ENCODE measurements at places on chromosomes 5 and 9.

DNA sequence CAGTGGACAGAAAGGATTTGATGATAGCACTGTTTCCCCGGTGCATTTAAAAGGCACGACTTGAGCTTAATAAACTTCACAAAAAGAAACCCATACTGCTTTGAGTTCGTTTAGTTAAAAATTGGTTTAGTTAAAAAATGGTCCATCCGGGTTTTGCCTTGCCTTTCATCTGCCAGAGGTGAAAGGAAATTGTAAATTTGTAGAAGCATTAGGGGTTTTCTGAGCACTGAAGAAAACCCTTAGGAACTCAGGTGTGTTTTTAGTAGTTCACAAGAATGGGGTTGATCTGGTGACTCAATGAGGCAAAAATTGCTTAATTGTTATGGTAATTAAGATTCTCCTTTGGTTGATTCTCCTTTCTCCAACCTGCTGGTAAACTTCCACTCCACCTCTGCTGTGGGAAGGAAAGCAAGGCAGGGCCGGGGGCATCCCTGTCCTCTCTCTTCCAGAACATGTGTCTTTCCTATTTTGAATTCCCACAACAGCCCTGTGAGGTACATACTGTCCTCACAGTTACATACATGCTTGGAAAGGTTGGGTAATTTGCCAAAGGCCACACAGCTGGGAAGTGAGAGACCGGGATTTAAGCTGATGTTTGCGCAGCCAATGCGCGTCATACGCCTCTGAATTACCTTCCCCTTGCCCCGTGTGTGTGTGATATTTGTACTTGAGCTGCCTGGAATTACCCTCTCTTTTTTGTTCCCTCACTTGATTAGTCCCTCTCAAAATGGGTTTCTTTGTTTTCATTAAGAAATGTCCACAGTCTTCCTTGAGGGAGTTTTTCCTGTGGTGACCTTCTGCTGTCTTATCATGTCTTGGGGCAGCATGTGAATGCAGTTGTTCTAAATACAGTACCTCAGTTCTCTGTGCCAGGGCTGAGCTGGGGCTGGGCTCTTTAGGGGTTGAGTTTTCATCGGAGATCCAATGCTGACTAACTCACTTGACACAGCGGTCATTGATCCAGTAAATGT is 94.4 kb downstream of the ARHGAP26 start:
- DNase-seq, result no peak

DNA sequence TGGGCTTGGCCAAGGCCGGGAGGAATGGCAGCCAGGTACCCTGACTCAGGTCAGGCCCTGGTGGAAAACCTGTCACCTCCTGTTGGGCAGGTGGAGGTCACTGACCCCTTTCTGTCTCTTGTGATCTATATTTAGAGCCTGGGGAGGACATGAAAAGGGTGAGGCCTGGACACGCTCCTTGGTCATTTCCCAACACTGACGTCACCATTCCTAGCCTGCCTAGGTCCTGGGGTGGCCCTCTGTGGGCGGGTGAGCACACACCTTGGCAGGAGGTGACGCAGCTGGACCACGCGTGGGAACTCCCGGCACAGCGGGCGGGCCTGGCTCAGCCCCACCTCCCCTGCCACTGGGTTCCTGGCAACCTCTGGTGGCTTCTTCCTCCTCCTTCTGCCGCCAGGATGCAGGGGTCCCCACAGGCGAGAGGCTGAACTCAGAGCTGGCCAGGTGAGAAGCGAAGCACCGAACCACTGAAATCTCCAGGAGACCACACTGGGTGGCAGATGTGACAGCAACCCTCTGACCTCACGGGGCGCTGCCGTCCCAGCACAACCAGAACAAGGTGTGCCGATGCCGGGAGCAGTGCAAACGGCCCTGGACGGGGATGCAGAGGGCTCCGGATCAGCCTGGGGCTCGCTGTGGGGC is 6.4 kb upstream of the RALGDS start:
- peak; percentile 85 for DNase-seq

GRCh38 chr5:99331061-99331460 is 402.3 kb upstream of the CHD1 start:
- no peak for DNase-seq

DNA sequence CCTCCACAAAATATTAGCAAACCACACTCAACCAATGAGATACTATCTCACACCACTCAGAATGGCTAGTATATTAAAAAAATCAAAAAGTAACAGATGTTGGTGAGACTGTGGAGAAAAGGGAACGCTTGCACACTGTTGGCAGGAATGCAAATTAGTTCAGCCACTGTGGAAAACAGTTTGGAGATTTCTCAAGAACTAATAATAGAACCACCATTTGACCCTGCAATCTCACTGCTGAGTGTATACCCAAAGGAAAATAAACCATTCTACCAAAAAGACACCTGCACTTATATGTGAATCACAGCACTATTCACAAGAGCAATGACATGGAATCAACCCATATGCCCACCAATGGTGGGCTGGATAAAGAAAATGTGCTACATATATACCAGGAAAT is 393.5 kb downstream of the PDE4D start:
- no peak for DNase-seq

- DNase-seq, result no peak
These were observed 112.3 kb upstream of the WWC1 start for GRCh38 chr5:168179192-168179593.

DNA sequence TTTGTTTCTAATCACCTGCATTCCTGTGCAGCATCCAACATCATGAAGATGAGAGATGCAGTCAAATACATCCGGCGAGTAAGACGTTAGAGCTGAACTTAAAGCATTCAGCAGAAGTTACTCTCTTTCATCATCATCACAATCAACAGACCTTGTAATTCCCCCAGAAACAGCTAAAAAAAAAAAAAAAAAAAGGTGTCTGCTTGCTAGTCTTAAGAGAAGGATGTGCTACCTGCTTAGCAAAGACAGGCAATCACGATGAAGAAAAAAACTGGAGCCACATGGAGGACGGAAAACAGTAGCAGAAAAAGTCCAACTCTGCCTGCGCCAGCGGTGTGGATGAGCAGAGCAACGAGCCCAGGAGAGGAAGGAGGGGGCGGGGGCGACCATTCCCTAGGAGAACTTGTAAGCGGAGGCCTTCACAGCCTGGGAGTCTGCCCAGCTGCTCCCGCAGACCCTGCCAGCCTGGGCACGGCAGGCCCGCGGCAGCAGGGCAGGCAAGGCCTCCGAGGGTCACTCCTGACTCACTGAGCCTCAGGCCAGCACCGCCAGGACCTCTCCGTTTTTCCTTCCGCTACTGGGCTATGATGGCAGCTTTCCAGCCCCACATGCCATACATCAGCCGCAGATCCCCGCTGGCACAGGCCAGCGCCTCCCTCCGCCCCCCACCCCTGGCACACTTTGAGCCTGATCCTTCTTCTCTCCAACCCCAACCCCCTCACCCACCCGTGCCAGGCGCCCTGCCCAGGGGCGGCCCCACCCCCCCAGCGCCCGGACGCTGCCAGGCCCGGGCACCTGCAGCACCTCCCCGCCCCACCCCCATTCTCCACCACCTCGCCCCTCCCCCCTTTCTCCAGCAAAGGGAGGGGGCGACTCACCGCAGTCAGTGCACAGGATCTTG is 1.4 kb downstream of the NRG2 start:
- no peak for DNase-seq

- DNase-seq, result no peak
These were observed 31.8 kb downstream of the MAP1B start for GRCh38 chr5:72138943-72139521.

All from CD4-positive, alpha-beta T cell treated with Interleukin-4 for 1 hour (primary cell).